ENCODE measurements at places on chromosomes 2 and 18.

- DNase-seq, result no peak
These were observed 156.2 kb downstream of the PDE11A start for GRCh38 chr2:177916342-177916741.

DNA sequence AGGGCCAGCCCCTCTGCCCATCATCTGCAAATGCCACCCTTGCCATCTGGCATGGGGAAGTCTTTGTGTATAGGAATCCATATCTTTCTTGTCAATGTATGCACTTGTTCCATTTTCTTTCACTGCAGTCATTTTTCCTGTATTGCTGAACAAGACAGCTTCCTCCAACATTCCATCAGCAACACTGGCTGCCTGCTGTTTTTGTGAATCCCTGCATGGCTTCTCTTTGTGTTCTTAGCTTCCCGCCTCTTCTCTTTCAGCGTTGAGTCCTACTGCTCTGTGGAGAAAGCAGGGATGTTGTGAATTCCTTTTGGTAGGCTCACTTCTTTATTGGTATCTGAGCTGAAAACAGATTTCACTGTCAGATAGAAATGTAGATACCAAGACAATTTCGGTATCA is 150.0 kb downstream of the LPIN1 start:
- no peak for DNase-seq

- DNase-seq, result no peak
These were observed 726 bp upstream of the SS18 start for GRCh38 chr18:26091047-26091630.

GRCh38 chr18:22469926-22470247 is 52.2 kb upstream of the CTAGE1 start:
- DNase-seq, result no peak

GRCh38 chr18:7521226-7521856 is 45.8 kb upstream of the PTPRM start:
- DNase-seq, result no peak

DNA sequence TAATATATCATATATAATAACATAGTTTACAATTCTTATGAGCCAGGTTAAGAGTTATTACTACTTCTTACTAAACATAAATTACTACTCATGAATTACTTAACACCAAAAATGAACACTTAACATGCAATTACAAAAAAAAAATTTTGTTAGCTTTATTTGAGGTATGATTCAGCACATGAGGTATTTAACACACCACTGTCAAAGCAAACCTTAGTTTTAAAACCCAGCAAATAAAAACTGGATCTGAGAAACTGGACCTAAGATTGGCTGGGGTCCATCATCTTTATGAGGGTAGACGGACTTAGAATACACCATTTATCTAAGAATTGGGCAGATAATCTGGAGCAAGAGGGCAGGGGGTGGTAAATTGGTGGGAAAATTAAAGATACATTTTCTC is 81.8 kb upstream of the CREB1 start:
- DNase-seq, result no peak

- DNase-seq, result no peak
These were observed 721.8 kb downstream of the ERBB4 start for GRCh38 chr2:211816754-211817153.

DNA sequence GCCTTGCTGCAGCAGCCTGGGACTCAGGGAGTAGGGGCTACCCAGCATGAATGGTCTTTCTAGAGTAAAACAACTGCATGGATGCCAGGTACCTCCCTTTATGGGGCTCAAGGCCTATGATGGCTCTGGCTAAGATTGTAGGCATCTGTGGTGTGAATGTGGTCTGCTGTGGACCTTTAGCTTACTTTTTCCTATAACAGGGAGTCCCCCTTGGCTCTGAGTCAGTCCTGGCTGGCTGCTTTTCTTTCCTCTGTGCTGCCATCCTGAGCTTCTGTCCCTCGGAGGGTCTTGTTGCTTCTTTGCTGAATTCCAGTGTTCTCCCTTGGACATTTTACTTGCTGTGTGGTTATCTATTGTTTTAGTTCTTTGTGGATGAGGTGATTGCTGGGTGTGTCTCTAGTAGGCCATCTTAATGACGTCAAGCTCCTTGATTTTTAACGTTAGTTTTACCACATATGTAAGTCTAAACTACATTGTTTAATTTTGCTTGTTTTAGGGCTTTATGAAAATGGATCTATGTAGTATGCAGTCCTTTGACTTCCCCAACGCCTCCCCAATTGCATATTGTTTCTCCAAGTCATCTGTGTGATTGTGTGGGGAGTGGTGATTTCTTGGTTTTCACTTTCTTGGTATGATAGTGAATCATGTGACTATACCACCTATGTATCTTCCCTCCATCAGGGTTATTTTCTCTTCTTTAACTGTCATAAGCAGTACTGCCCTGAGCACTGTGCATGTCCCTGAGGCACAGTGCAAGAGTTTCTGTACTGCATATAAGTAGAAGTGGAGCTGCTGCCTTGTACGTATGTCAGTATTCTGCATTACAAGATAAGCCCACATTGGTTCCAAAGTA is 92.4 kb downstream of the NCK2 start:
- no peak for DNase-seq

GRCh38 chr2:64644458-64645382 is 9.0 kb downstream of the SERTAD2 start:
- peak; percentile 55 for DNase-seq

- peak; percentile 13 for DNase-seq
These were observed 26.5 kb downstream of the PPP4R3B start for GRCh38 chr2:55590810-55591440.

- no peak for DNase-seq
These were observed 16.9 kb upstream of the CRACDL start for GRCh38 chr2:98952966-98953365.

DNA sequence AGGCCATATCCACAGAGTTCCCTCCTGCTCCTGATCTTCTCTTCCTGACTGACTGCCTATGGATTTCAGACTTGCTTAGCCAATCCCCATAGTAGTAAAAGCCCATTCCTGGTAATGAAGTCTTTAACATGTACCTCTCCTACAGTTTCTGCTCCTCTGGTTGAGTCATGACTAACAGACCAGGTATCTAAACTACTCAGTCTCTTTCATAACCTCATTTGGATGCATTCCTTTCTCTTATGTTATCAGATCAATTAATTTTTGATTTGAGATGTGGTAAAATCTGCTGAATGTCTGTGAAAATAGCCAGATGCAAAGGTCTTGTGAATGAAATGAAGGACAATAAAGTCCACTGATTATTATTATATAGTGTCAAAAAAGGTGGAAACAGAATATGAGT is 198.0 kb downstream of the NBAS start:
- DNase-seq, result peak; percentile 17

DNA sequence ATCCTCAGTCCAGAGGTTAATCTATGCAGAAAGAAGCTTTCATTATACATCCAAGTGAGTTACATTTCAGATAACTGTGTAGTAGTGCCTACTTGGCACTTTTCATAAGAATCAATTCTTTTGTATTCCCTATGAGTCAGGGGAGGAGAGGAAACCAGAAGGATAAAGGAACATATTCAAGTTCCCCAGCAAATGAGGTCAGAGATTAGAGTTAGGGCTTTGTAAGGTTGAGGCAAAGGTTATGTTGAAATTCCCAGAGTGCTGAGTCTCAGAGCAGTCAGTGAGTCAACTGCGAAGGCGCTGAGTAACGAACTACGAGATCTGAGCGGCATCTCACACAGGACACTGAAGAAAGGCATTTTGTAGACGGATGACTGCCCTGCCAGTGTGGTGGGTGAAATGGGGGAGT is 25.1 kb upstream of the ME2 start:
- DNase-seq, result no peak

GRCh38 chr2:48312126-48312525 is 217.8 kb upstream of the STON1 start:
- DNase-seq, result no peak

- DNase-seq, result no peak
These were observed 242.3 kb upstream of the FOSL2 start for GRCh38 chr2:28150236-28150915.

GRCh38 chr2:120257522-120257921 is 4.9 kb downstream of the RALB start:
- DNase-seq, result no peak

- no peak for DNase-seq
These were observed 79.1 kb downstream of the UGGT1 start for GRCh38 chr2:128169933-128170709.

- DNase-seq, result no peak
These were observed 143.0 kb upstream of the SOX11 start for GRCh38 chr2:5548991-5549715.

DNA sequence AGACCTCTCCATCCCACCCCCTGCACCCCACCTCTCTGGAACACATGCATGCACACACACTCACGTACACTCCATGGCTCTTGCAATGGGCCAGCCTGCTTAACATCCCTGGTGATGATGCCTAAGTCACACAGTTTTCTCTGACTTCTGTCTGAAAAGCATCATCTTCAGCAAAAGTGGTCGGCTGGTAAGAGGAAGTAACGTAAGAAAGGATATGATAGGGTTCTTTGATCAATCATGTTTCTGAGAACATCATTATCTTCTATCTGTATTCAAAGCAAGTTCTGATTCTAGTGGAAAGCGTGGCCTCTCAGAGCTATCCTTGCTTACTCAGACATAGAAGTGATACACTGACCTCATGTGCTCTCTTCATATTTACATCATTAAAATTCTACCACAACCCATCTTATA is 11.4 kb upstream of the NDUFV2 start:
- DNase-seq, result no peak

DNA sequence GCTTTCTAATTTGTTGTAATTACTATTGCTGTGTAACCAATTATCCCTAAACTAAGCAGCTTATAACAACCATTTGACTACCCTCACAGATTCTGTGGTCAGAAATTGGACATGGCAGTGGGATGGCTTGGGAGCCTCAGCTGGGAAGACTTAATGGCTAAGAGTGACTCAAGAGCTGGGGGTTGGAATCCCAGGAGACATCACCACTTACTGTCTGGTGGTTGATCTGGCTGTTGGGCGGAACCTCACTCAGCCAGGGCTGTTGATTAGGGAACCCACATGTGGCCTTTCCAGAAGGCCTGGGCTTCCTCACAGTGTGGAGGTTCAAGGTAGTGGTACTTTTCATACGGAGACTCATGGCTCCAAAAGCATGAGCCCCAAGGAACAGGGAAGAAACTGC is 49.8 kb downstream of the E2F6 start:
- no peak for DNase-seq

DNA sequence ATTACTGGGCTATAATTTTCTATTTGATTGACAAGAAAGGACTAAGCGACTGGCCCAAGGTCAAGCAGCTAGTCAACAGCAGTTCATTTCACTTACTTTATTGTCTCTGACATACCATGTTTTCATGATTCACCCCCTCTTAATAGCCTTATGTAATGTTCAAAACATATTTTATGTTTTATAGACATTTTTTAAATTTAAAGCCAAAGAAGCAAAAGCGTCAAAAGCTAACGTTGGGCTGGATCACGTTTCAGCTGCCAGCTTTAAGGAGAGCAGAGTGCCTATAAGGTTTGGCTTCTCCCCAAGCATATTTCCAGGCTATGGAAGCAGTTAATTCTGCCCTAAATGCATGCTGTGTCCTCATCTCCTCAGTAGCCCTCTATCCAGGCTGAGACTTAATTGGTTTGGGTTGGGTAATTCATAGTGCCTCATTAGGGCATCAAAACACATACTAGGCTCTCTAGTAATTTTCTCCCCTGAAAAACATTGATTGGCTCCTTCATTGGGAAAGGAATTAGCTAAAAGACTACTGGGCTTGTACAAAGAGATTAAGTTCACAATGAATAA is 94.8 kb upstream of the CREB1 start:
- DNase-seq, result no peak

- DNase-seq, result peak; percentile 49
These were observed 37.0 kb downstream of the NIFK start for GRCh38 chr2:121699421-121700333.

DNA sequence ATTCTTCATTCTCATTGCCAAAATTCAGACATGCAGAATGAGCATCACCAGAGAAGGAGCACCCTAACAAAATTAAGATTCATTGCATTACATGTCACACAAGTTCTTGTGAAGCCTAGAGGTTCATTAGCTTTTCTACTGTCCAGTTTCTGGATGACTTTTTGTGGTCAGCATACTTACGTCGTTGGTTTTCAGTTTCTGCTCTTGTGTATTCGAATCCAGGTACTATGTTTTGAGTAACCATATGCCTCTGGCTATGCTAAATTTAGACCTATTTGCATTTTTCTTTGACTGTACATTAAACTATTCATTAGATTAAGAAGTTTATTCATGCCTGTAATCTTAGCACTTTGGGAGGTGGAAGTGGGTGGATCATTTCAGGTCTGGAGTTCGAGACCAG is 251.3 kb downstream of the PARD3B start:
- DNase-seq, result no peak

DNA sequence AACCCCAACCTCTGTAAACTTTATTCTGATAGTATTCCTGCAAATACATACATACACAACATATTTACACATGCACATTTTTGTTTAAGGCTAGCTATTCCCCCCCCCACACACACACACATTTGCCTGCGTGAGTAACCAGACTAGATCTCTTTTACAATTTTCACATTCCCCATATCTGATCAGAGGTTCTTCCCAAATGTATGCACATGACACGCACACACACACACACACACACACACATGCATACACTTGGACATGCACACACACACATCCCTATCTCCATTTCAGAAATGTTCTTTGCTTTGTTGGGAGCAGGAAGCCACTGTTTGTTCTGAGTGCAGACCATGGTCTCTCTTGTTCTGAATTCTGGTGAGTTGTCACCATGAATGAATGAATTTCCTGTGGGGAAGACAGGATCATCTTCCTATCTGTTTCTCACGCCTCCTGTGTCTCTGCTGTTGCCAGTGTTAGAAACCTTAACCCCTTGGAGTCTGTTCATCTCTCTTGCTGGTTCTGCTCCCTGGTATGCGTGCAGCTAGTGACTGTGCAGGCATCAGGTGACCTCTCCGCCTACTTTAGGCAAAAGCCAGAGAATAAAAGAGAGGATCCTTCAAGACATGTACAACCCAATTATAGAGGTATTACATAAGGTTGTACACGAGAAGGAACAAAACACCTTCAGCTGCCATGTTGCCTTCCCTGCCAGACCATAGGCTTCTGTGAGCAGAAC is 251.0 kb upstream of the RAB12 start:
- no peak for DNase-seq

- DNase-seq, result no peak
These were observed 34.0 kb downstream of the LOXHD1 start for GRCh38 chr18:46622999-46623398.

- DNase-seq, result no peak
These were observed 2.5 kb upstream of the ICOS start for GRCh38 chr2:203934041-203934492.

GRCh38 chr2:20111311-20112131 is 60.1 kb upstream of the LAPTM4A start:
- DNase-seq, result no peak

- DNase-seq, result no peak
These were observed 38.5 kb upstream of the INHBB start for GRCh38 chr2:120307482-120307881.

GRCh38 chr2:219675221-219675620 is 47.8 kb downstream of the SLC4A3 start:
- DNase-seq, result no peak
